CD4-positive, alpha-beta memory T cell (primary cell): ENCODE measurements at places on chromosomes 4 and X. TPM values are rescaled to one million over a fixed set of nuclear protein-coding genes. Genes with fewer than 3 reads are reported as not detected.

Gene SPANXA1
- not detected for total RNA-seq

Gene HTN3
- total RNA-seq, result not detected

Gene ZAR1
- total RNA-seq, result not detected

Gene PPP2R2C
- total RNA-seq, result not detected

DNA sequence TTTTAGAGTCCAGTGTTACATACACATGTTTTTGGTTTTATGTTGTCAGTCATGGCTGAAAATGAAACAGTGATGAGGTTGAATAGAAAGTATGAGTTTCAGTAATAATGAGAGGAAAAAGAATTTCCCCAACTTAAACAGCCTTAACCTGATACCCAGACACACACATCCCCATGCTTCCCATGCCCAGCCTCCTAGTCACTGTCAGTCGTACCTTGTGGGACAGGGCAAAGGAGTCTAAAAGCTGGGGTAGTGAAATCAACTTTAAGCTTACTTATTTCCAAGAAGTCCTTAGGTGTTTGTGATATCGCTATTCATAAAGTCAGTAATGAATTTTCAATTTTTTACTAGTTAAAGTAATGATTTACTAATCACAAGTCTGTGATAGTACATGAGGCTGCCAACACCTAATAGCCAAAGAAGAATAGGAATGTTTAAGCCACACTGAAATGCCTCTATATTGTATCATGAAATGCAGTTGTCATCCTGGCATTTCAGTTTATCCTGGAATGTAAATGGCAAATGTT, 24.3 kb upstream of the GPR34 start:
- H3K36me3 ChIP-seq, result peaks cover 5% of the 10 kb centered on the region
- H3K27ac ChIP-seq, result no peak overlapping the region
- H3K4me3 ChIP-seq, result no peak overlapping the region
- DNase-seq, result no peak
